ENCODE measurements at places on chromosomes 3 and 15. TPM values are rescaled to one million over a fixed set of nuclear protein-coding genes. Genes with fewer than 3 reads are reported as not detected.

Gene C2CD4A
- total RNA-seq = not detected

Gene NRROS
- 2.4 TPM for total RNA-seq

Gene C2CD4B
- total RNA-seq = 1.5 TPM

Gene LYZL4
- total RNA-seq = not detected

Gene MAP6D1
- total RNA-seq = 3.0 TPM

Gene CPNE4
- 52.3 TPM for total RNA-seq

DNA sequence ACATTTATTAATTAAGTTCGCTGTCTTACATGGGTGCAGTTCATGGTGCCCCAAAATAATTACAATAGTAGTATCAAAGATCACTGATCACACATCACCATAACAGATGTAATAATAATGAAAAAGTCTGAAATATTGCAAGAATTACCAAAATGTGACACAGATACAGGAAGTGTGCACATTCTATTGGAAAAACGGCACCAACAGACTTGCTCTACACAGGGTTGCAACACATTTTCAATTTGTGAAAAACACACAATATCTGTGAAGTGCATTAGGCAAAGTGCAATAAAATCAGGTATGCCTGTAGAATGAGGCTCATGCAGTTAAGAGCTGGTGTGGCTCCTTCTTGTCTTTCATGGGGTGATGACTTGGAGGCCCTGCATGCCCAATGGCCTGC lies 265.8 kb downstream of the RPLP1 start:
- DNase-seq = no peak

GRCh38 chr3:135500034-135500433 lies 465.5 kb upstream of the PPP2R3A start:
- DNase-seq = no peak

DNA sequence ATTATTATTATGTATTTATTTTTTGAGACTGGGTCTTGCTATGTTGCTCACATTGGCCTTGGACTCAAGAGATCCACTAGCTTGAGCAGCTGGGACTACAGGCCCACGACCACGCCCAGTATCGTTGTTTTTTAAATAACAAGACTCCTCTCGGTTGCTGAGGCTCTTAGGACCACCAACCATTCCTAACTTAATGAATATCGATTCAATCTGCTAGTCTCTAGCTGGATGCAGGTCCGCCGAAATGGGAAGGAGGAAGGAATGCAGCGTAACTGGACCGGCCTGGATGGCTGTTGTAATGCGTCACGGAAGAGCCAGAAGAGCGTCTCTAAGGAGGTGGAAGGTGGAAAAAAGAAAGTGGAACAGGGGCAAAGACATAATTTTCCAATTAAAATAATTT lies 1.7 kb downstream of the ANXA2 start:
- no peak for DNase-seq

DNA sequence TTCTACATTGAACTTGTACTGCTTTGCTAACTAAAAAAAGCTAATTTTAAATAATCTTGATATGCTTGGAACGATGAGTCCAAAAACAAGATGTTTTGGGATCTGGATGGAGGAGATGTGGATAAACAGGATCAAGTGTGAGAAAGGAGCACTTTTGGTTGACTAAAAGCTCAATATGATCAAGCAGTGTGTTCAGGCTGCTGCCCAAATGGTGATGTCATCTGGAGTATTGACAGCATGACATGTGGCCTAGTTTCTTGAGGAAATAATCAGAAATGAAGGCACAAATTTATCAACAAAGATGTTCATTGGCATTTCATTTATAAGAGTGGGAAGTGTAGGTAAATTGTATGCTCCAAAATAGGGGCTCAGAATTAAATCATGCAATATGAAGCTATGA lies 161.2 kb downstream of the SOX2 start:
- no peak for DNase-seq

GRCh38 chr3:59446775-59447465 lies 397.1 kb upstream of the CFAP20DC start:
- no peak for DNase-seq

- no peak for DNase-seq
These were observed 54.3 kb upstream of the AGTR1 start for GRCh38 chr3:148643389-148643840.

- no peak for DNase-seq
These were observed 329.1 kb upstream of the TPRG1 start for GRCh38 chr3:188842639-188843038.

- no peak for DNase-seq
These were observed 73.5 kb upstream of the SCN5A start for GRCh38 chr3:38722781-38723568.

DNA sequence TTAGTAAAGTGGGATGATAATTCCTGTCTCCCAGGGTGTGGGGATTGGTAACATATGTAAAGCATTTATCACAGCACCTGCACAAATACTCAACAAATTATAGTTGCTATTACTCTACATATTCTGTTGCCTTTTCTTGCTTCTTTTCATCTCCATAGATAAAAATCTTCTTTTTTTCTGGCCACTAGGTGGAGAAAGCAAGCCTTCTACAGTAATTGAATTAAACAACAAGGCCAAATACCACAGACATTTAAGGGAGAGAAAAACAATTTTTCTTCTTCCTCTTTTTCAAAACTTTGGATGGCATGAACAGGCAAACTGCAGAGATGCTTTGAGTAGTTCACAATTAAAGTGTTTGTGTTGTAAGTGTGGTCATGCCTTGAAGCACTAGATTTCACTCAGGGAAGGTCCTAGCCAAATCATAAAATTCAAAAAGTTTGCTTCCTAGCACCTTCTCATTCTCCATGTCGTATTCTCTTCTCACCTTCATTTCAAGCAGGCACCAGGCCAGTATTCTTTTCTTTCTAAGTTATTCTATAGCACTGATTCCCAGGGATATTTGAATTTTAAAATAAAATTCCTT lies 493.4 kb upstream of the TGFBR2 start:
- no peak for DNase-seq

GRCh38 chr15:37019479-37020433 lies 80.6 kb downstream of the MEIS2 start:
- no peak for DNase-seq

DNA sequence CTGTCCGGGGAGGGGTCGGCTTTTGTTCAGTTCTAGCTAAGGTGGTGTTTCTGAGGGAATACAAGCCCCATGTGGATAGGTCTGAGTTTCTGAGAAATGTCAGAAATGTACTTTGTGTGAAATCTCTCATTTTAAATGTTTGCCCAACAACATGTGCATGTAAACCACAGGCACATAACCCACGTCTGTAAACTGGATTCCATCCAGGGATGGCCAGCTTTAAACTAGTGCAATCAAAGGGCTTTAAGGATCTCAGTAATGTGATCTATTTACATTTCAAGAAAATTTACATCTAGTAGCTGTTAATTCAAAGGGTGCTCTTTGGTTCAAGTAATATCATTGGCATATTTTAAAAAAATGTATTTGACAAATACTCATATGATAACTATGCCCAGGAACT lies 52.0 kb downstream of the POLR2M start:
- DNase-seq = no peak

DNA sequence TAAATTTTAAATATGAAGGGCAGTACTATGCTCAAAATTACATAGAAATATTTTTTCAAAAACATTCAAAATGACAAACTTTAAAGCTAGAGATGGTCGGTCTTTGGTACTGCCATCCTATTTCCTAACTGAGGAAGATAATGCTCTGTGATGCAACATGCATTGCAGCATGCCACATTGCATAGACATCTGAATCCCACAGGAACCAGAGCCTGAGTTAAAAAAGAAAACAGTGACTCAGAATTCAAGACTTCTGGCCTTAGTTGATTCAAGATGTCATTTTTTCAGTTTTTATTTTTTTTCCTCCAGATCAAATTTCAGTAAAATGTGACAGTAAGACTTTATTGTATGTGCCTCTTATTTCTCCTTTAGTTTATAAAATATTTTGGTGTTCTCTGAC lies 33.1 kb downstream of the TP63 start:
- no peak for DNase-seq

- no peak for DNase-seq
These were observed 49.2 kb downstream of the LRRK1 start for GRCh38 chr15:100968050-100968966.

Measured in Right ventricle myocardium superior (tissue), 1 donor.